ENCODE measurements at places on chromosomes 16 and 17. TPM values are rescaled to one million over a fixed set of nuclear protein-coding genes. Genes with fewer than 3 reads are reported as not detected.

MAPK7 gene
- total RNA-seq = 5.1 TPM

MYL4 gene
- not detected for total RNA-seq

PDE6G gene
- 0.64 TPM for total RNA-seq

SPATA32 gene
- total RNA-seq = 0.13 TPM

ZNF668 gene
- total RNA-seq = 22.6 TPM

SYCE1L gene
- total RNA-seq = 3.3 TPM

TP53TG3D gene
- total RNA-seq = 3.8 TPM

COX4I1 gene
- 735 TPM for total RNA-seq
